Mesenchymal stem cell (in vitro differentiated cells and primary cell): ENCODE measurements at places on chromosomes 6 and 20.

DNA sequence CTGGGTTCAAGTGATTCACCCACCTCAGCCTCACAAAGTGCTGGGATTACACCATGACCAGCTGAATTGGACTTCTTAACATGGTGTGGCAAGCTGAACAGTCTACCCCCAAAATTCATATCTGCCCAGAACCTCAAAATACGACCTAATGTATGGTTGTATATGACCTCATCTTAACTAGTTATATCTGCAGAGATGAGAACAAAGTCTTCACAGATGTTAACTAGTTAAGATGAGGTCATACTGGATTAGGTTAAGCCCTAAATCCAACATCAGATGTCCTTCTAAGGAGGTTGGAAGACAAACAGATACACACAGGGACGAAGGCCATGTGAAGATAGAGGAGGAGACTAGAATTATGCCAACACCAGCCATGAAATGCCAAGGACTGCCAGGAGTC is 102.5 kb downstream of the JPH2 start:
- DNase-seq, result no peak

GRCh38 chr20:43916881-43917371 is 2.3 kb downstream of the TOX2 start:
- peak; percentile 61 for DNase-seq

GRCh38 chr20:62540504-62540903 is 64.7 kb upstream of the GATA5 start:
- no peak for DNase-seq

GRCh38 chr20:4973330-4974097 is 27.8 kb downstream of the SLC23A2 start:
- peak; percentile 94 for DNase-seq

GRCh38 chr6:37738216-37738615 is 40.5 kb upstream of the MDGA1 start:
- no peak for DNase-seq

DNA sequence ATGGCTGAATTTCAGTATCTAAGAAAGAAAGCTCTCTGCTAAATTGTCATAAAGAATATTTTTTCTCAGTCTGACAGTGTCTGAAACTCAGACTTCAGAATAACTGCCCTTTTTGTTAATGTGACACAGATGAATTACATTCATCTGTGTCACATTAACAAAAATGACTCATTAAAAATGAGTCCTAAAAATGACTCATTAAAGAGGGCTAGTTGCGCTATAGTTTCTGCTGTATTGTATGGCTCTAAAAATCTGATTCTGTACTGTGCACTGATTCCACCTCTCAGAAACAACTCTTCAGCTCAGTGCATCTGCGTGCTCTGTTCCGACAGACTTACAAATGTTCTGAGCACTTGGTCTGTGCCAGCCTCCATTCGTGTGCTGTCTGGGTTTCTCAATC is 15.0 kb downstream of the RNF114 start:
- peak; percentile 44 for DNase-seq

- DNase-seq, result no peak
Measured at GRCh38 chr6:169991913-169992312, 240.5 kb downstream of the ERMARD start.

DNA sequence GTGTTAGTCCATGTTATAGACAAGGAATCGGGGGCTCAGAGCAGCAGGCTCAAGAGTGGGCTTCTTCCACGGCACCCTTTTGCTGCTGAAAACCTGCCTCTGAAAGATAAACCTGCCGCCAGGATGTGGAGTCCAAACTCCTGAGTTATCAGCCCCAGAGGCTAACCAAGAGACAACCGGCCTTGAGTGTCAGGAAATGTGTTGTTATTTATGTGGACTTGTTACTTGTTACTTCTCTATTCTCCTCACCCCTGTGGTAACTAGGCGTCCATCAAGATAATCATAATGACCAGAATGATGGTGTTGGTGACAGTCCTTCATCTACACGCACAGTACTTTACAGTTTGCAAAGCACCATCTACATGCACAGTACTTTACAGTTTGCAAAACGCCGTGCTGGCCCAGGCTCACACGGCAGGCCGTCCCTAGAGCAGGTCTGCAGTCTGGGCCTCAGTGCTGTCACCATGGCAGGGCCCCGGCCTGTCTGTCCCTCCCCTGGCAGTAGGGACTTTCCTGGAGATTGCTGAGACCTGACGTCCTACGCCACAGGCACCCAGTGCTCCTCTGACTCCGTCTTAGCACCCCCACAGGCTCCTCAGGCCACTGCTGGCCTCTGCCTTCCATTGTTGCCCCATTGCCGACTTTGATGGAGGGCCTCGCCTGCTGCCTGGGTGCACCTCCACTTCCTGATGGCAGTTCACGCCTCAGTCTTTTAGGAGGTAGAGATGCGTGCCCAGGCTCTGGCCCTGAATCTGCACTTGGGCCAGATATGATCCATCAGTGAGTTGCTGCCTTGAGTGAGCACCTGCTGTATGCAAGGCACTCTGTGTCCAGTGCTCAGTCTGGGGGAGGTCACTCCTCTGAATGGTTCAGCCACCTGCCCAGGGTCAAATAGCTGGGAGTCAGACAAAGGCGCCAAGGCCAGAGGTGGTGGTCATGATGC is 9.1 kb upstream of the BPIFB4 start:
- DNase-seq, result no peak

DNA sequence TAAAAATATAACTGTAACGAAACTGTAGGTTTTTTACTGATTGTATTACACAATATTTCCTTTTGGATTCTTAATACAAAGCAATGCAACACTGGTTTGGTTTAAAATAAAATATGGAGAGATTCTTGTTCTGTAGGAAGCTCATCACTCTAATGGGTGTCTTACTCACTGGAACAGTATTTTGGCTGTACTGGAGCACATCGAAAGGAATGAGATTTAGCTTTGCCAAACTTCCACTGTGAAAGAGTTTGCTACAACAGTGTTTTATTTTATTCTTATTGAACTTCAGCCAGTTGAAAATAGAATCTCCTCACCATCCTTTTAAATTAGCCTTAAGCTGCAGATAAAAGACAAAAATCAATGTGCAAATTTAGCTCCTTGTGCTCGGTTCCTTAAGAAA is 230.7 kb upstream of the QKI start:
- DNase-seq, result no peak

DNA sequence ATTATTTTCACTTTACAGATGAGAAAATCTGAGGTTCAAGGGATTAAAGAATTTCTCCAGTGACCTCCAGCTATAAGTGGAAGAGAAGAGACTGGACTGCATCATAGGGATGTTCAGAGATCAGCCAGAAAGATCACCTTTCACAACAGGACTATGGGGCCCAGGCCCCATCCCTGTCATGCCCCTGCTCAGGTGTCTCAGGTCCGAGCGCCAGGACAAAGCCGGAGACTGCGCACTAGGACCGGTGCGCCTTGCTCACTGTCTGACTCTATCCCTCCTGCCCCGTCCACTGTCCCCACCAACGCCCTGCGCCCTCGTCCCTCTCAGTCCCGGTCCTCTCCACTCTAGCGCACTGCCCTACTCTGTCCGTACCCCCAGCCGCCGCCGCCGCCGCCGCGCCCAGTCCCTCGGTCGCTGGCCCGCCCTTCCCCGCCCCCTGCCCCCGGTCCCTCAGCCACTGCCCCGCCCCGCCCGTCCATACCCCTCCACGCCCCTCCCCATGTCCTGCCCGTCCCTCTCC is 521 bp upstream of the RAD21L1 start:
- no peak for DNase-seq

DNA sequence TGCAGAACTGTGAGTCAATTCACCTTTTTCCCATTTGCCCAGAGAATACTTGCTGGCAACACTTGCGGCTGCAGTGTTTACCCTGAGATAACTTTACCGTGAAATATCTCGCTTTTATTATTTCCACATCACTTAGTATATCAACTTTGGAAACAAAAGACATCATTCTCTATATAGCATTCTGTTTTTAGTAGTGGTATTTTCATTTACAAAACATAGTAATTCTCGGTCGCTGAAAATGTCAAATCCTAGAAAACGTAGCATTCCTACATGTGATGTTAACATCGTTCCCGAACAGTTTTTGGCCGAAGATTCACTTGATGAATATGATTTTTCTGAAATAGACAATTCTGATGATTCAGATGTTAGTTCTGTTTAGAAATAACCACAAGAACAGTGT is 52.0 kb downstream of the NHLRC1 start:
- DNase-seq, result no peak

DNA sequence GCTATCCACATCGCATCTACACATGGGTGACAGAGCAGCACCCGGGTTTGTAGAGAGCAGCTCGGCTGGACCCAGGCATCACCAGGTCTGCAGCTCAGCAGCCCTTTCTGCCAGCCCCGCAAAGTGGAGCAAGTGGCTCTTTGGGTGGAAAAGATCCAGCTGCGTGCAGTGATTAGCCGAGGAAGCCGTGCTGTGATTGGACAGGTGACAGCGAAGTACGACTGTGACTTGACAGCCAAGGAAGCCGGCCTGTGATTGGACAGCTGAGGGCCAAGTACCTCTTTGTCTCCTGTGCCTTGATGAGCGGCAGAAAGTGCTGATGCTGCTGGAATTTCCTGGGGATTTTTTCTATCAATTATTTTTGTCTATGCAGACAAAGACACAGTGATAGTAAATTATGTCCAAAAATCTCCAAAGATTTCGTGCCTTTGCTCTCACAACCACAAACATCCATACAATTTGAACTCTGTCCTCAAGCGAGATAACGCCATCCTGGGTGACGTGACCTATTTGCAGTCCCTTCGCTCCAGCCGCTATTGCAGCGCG is 62.3 kb upstream of the GPR31 start:
- DNase-seq, result no peak

GRCh38 chr6:147065786-147066185 is 138.4 kb upstream of the STXBP5 start:
- DNase-seq, result no peak

DNA sequence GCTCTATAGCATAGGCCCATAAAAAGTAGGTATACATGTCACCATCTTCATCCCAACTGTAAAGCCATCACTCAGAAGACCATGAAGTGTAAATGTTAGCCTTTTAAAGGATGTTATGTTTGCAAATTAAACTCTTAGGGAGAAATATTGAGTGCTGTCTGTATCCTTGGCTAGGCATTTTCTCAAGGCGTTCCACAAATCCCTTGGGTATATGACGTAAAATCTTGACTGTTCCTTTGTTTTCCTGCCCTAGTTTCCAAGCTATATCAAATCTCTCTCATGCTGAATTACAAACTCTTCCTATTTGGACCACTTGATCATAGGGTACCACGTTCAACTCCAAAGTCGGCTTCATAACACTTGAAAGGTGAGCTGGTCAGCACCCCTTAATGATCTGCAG is 486.2 kb downstream of the HDGFL1 start:
- no peak for DNase-seq

GRCh38 chr6:35036059-35036827 is 104.9 kb downstream of the TCP11 start:
- no peak for DNase-seq

DNA sequence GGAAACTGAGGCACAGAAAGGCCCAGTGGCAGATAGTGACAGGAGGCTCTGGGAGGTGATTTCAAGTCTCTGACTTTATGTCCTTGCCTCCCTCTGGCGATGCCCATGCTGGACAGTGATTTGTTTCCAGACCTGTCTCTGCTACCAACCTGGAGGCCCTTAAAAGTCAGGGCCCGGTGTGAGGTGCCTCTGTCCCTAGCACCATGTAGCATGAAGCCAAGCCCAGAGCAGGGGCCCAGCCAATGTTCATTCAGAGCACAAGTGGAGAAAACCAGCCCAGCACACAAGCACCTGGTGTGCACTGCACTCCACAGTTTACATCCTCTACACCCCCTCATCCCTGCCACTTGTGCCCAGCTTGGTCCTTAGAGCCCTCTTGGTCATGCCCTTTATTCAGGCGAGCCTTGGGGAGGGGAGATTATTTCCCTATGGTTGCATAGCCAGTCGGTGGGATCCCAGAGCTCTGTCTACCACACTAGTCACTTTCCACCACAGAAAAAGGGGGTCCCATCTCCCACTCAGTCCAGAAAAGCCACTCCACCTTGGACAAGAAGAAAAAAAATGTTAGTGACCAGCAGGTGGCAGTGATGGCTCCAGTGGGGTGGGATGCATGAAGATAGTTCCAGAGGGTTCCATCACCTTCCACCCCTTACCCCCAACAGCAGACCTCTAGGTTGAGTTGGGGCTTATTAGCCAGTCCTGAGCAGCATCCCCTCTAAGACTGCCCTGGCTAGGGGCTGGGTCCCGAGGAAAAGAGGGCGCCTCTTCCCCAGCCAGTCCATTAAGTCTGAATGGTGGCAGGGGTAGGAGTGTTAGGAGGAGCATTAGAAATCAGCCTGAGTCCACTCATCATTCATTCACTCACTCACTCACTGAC is 30.9 kb downstream of the KIAA1755 start:
- DNase-seq, result peak; percentile 33

DNA sequence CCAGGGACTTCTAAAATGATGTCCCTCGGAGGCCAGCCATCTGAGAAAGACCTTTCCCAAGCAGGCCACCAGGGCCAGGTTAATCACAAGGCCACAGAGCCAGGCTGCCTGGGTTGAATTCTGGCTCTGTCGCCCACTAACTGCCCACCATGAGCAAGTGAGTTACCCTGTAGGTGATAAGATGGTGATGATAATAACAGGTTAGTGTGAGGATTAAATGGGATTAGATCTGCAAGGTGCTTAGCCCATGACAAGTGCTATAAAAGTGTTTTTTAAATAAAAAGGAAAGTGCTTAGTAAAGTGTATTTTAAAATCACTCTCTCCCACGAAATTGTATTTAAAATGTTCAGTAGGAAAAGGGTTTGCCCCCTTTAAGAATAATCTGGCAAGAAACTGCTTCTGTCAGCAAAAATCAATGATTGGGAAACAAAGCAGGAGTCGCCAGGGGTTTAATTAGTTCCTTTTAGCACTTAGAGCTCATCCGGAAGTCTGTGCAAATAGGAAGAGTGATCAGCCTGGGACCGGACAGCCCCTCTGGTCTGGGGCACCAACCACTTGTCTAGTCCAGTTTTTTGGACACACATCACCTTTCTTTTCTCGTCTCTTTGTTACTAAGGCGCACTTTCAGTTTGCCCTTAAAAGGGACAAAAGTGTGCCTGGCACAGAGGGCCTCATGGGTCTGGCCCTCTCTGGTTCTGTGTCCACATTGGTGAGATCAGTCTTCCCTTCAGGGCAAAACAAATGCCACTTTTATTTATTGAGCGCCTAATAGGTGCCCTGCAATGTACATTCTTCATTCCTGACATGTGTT is 150.4 kb downstream of the GRM4 start:
- DNase-seq, result no peak

- DNase-seq, result no peak
Measured at GRCh38 chr6:16789329-16790038, 28.2 kb upstream of the ATXN1 start.

GRCh38 chr6:133093956-133094355 is 147.2 kb upstream of the EYA4 start:
- no peak for DNase-seq

GRCh38 chr20:53284696-53285095 is 308.9 kb downstream of the ZNF217 start:
- no peak for DNase-seq

DNA sequence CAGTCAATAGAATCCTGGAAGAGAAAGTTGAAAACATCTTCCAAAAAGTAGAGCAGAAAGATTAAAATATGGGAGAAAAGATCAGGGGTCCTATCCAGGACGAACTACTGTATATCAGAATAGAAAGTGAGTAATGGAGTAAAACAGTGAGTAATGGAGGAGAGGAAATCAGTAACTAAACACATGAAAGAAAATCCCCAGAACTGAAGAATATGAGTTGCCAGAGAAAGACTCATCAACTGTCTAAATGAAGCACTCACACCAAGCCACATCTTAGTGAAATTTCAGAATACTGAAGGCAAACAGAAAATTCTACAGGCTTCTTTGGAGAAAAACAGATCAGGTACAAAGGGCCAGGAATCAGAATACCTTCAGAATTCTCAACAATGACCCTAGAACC is 14.9 kb downstream of the IL17A start:
- DNase-seq, result no peak
